ENCODE measurements at places on chromosomes 2 and 18. TPM values are rescaled to one million over a fixed set of nuclear protein-coding genes. Genes with fewer than 3 reads are reported as not detected.

DNA sequence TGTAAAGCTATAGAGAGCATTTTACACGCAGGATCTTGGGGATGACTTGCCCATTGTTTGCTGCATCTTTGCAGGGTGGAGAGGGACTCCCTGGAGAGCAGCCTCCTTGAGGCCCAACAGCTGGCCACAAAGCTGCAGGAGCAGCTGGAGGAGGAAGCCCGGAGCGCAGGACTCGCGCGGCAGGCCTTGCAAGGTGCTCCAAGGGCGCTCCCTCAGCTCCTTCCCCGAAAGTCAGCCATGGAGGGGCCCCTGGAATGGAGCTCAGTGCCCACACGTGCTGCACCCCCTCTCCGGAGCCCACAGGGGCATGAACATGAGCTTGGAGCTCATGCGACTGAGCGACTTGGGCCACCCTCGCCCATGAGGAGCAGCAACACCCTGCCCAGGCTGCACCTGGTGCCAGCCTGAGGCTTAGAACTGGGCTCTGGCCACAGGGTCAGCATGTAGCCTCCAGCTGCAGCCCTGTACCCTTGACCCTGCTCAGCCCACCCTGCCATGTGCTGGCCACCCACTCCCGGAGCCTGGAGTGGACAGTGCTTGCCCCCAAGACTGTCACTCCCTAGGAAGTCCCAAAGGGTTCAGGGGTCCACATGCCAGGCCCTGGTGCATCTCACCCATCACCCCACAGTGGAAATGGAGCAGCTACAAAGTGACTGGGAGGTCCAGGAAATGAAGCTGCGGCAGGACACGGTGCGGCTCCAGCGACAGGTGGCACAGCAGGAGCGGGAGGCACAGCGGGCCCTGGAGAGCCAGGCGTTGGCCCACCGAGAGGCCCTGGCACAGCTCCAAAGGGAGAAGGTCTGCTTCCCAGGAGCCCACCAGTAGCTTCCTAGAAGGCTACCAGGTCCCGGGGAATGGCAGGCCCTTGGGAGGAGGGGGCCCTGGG, 43.0 kb downstream of the CROCC2 start:
- ATAC-seq: no peak

DNA sequence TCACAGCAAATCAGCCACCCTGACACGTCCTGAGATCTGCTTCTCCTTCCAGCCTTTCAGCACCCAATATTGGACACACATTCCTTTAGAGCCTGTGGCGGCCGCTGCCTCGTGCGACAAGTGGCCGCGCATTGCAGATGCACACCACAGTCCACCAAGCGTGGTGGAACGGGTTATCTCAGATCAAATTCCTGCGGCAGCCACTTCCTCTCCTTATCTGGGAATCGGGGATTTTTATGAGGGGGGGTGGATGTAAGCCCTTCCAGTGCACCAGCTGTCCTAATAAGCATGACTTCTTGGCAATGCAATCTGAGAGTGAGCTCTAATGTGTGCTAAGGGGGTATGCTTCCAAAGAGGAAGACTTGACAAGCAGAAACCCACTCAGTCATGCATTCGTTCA, 18.3 kb upstream of the BMP10 start:
- no peak for ATAC-seq

DNA sequence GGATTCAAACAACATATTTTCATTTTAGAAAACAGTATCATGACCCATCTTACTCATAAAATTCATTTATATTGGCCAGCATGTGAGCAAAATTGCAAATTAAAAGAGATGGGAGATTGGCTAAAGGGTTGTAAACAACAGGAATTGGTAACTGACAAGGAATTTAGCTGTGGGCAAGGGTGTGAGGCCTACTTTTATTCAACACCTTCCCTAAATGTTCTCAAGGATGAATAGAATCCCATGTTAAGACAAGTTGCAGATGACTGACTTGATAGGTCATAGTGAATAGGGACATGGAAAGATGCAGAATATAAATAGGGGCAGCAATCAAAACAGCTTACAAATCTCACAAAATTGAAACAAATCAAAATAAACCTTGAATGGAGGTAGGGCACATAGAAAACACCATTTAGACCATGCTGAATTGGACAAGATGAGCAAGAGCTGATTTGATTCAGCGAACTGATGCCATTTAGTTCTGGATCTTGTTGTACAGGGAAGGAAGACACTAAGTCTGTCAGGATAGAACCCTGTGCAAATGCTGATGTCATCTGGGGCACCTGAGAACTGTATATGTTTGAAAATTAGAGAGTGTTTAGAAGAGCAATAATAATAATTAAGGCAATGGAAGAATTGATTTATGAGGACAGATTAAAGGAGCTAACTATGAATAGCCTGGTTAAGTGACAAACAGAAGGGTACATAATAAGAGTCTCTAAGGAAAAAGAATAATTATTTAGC, 509.7 kb downstream of the ZEB2 start:
- ATAC-seq: no peak

The ADRA2B gene
- 4.9 TPM for total RNA-seq

DNA sequence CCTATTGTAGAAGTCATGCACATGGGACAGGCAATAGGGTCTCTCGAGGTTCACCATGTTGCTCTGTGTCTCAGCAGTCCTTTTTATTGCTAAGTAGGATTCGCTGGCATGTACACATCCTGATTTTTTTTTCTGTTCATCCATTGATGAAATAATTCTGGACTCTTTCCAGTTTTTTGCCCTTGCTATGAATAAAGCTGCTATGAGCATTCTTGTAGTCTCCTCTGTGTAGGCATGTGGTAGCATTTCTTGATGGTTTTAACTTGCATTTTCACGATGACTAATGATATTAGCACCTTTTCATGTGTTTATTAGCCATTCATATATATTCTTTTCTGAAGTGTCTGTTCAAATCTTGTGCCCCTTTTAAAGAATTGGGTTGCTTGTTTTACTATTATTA, 65.8 kb upstream of the EDAR start:
- ATAC-seq: no peak

The WDR35 gene
- total RNA-seq: 15.0 TPM
